ENCODE measurements at places on chromosomes 2 and 18. TPM values are rescaled to one million over a fixed set of nuclear protein-coding genes. Genes with fewer than 3 reads are reported as not detected.
A peak's percentile ranks its signal among the peaks of the same experiment; 100 is the strongest.

Gene NR4A2
- total RNA-seq: 0.86 TPM

Gene SERTAD2
- 11.5 TPM for total RNA-seq

DNA sequence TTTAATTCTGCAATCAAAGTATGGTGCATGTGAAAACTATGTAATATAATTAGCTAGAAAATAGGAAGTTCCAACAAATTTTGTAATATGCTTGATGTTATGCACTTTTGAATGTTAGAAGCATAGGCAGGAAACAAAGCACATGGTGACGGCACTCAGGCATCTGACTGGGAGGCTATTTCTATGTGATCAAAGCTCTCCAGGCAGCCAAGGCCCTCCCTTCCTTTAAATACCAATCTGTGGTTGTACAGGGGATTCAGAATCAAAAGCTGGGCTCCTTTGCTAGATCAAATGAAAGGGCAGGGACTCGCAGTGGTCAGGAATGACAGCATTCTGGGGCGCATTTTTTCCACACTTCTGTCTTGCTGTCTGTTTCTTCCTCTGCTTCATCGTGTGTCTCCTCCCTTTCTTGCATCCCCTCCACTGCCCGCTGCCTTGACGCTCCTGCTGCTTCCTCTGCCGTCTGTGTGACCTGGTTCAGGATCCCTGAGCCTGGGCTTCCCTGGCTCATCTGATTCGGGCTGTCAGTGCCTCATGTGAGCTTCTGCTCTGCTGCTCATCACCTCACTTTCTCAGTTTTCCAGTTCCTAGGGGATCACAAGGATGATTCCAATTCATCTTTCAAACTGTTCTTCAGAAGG is 30.9 kb downstream of the TMEM182 start:
- DNase-seq: no peak

GRCh38 chr2:148978706-148979105 is 59.8 kb upstream of the LYPD6B start:
- no peak for DNase-seq

- no peak for DNase-seq
Observed at GRCh38 chr2:210792000-210792399, 235.6 kb downstream of the CPS1 start.

Gene GKN1
- not detected for total RNA-seq

GRCh38 chr18:62505669-62506494 is 16.9 kb upstream of the ZCCHC2 start:
- no peak for DNase-seq

Gene SLC25A12
- total RNA-seq: 70.0 TPM

- no peak for DNase-seq
Observed at GRCh38 chr2:54639609-54640008, 83.9 kb upstream of the EML6 start.

DNA sequence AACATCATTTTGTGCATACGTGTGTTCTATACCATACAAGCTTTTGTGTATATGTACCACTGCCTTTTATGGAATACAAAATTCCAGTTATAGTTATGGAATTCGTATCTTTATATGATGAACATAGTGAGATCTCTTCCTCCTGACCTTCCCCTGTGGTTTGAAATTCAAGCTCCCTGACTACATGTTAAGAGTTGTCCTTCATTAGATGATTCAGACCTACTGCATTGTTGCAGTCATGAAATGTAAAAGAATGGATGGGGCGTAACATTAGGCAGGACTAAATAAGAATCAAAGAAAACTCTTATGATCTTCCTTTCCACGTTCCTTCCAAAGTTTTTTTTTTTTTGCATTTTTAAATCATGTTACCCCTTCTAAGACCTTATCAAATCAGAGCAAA is 107.1 kb downstream of the UNC80 start:
- no peak for DNase-seq

- DNase-seq: no peak
Observed at GRCh38 chr2:165725421-165725820, 68.6 kb downstream of the GALNT3 start.

GRCh38 chr2:173043476-173043875 is 32.2 kb upstream of the MAP3K20 start:
- peak; percentile 39 for DNase-seq

Gene EFHD1
- 6.9 TPM for total RNA-seq

GRCh38 chr2:60794271-60794863 is 38.3 kb downstream of the PAPOLG start:
- DNase-seq: no peak

GRCh38 chr2:50751311-50752031 is 280.5 kb downstream of the NRXN1 start:
- DNase-seq: no peak

Measured in psoas muscle (tissue), 8 donors.